ENCODE measurements at places on chromosomes 3 and 15. TPM values are rescaled to one million over a fixed set of nuclear protein-coding genes. Genes with fewer than 3 reads are reported as not detected.

DNA sequence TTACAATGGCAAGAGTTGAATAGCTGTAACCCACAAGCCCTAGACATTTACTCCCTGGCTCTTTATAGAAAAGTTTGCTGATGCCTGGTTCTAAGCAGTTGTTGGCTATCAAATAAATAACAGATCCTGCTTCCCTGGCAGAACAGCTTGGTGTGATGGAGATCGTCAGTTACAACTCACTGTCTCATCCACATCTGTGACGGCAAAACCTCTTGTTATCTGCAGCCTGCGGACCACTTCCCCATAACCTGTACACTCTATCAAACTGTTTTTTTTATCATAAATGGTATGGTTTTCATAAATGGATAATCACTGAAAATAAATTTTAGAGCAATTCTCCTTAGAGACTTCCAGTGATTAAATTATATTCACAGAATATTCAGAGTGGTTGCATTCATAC is 14.1 kb downstream of the ZDHHC3 start:
- DNase-seq, result no peak

GRCh38 chr3:31565288-31565687 is 32.6 kb downstream of the STT3B start:
- DNase-seq, result no peak

DNA sequence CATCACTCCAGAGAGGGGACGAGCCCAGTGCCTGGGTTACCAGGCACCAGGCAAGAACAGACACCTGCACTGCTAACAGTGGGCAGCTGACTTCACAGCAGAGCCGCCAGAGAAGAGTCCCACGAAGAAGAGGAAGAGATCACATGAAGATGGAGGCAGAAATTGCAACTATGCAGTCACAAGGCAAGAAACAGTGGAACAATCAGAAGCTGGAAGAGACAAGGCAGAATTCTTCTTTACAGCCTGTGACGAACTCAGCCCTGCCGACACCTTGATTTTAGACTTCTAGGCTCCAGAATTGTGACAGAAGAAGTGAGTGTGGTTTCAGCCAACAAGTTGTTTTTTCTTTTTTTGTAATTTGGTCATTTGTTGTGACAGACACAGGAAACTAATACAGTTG is 59.2 kb downstream of the IL12A start:
- no peak for DNase-seq

DNA sequence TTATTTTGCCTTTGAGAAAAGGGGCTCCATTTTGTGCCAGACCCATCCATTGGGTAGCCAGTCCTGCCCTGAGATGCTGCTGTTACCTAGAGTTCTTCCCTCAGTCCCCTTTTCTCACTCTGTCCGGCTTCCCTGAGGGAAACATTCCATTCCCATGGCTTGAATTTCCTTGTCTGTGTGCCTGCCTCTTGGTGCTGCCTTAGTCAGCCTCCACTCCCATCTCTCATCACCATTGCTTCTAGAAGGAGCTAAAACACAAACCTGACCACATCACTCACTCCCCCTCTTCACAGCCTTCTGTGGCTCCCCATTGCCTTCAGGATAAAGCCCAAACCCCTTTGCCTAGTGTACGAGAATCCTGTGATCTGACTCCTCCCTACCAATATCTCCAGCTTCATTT is 25.2 kb upstream of the C2CD4B start:
- DNase-seq, result no peak

- DNase-seq, result no peak
Observed at GRCh38 chr15:64634027-64634426, 141.4 kb downstream of the RBPMS2 start.

DNA sequence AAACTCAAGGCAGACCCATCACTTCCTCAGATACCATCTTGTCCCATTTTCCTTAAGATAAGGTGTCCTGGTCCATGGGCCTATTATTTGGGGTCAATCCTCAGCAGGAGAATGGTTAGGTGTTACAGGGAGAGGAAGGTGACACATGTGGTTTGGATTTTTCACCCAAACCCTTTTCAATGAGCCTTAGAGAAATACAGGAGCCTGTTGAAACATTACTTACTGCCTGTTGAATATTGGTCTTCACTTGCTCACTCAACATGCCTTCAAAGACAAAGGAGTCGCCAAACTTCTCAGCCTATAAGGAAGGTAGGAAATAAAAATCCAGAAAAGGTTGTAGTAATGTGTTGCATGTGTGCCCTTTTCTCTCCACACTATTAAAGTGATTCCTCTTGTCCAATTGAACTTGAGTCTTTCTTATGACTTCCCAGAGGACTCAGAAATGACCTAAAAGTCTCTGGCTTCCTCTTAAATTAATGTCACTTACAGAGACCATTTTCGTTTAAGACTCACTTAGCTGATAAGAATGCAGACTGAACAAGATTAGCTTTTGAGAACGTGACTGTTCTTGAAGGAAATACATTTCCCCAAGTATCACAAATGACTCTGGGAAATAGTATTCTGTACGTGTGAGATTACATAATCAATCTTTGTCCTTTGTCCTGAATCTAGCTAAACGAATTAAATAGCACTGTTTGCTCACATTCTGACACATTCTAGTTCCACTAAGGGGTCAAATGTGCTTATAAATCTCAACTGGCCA is 17.8 kb downstream of the SUMF1 start:
- DNase-seq, result no peak

GRCh38 chr15:62822228-62822627 is 220.3 kb upstream of the TPM1 start:
- no peak for DNase-seq

- DNase-seq, result no peak
Observed at GRCh38 chr3:16927485-16927884, 42.7 kb downstream of the PLCL2 start.

DNA sequence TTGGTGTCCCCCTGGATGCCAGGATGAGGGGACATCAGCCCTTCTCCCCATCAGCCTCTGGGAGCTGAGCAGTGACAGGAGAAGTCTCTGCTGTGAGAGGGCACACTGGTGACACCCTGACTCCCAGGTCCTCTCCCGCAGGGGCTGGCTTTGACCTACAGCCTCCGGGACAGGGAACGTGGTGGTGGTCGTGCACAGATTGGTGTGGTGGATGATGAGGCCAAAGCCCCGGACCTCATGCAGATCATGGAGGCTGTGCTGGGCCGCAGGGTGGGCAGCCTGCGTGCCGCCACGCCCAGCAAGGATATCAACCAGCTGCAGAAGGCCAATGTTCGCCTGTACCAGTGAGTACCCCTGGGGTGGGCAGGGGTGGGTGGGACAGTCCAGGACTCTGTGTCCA is 6.8 kb downstream of the VILL start:
- peak; percentile 32 for DNase-seq

DNA sequence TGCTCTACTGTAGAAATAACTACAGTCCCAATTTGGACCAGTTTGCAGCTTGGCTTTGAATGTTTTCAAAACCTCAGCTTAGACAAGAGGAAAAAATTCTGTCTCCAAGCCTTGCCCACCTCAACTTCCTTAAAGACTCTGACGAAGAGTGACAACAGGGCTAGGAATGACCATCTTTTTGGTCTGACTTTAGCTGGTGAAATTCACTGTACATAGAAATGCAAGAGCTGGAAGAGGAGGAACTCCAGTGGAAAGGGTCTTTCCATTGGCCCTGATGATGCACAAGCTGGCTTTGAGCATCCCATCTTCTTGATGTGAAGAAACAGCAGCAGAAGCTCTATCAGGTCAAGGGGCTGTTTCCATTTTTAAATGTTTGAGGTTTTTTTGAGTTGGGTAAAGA is 22.7 kb upstream of the SH3BP5 start:
- no peak for DNase-seq

GRCh38 chr3:23319366-23320312 is 116.5 kb downstream of the UBE2E2 start:
- DNase-seq, result no peak

DNA sequence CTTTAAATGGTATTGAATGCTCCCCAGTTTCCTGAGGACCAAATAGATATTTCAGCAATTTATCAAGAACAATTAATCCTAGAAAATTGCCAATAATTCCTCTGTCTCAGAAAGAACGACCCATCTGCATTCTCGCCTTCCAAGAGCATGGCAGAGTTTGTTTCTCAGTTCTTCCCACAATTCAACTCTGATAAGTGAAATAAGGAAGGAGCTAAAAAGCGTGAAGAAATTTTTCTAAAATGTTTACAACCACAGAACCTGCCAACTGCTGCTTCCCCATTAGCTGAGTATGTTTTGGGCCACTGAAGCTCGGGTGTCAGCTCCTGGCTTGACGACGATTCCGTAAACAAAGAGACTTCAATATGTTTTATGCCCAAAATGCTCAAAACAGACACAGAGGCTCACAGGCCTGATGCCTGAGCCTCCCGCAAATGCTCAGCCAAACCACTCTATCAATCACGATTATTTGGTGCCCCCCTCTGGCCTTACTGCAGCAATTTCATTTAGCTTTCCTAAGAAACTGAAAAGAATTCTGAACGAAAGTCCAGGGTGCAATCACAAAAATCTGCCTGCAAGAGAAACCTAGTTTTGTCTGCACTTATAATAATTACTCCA is 259.2 kb upstream of the CCDC54 start:
- DNase-seq, result peak; percentile 38

DNA sequence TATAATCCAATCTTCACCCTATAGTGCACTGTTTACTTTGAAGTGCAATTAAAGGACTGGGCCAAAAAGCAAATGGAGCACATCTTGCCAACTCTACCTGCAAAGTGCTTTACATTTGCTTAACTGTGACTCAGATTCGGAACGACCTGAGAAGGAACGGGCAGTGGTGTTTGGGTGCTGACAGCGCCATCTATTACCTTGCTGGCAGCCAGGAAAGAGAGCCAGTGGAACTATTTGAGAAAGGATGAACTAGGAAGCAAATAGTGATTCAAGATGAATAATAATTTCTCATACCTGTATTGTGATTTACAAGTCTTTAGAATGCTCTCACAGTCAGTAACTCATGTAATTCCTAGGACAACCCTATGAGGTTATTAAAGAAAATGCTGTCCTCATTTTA is 312.9 kb downstream of the PDCD6IP start:
- no peak for DNase-seq

- no peak for DNase-seq
Observed at GRCh38 chr15:40242213-40242599, 3.3 kb downstream of the PAK6 start.

DNA sequence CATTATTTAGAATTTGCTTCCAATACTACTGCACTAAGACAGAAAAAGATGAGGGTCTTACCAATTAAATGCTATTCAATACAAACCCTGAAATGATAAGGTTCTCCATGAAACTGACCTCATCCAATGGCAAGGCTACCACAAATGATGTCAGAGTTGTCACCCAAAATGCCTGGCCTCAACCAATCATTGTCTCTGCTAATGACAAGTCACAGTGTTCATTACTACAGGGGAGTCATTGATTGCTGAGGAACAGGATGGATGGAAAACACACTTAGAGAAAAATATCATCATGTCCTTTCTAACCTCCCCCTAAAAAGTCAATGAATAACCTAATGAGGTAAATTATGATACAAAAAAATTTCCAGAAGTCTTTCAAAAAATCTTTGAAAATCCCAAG is 91.0 kb downstream of the FOXP1 start:
- DNase-seq, result no peak

Gene KAT2B
- 117 TPM for total RNA-seq

Gene VGLL3
- total RNA-seq, result 2.7 TPM

Gene ARNT2
- 3.3 TPM for total RNA-seq

Gene OXTR
- 0.54 TPM for total RNA-seq

Gene SLC9C1
- 1.7 TPM for total RNA-seq

Gene PSMA4
- total RNA-seq, result 113 TPM

Gene COLQ
- total RNA-seq, result 2.2 TPM

Gene KIF23
- total RNA-seq, result 0.70 TPM
